NK-92 treated with Interleukin-12 subunit alpha and Interleukin-12 subunit beta, amount 100 ng/mL, for 24 hours (cell line): ENCODE measurements at places on chromosomes 12 and 14.

- no peak for DNase-seq
Observed at GRCh38 chr12:104551-105081, 38.0 kb downstream of the IQSEC3 start.

- no peak for DNase-seq
Observed at GRCh38 chr14:100187247-100187833, 27.9 kb upstream of the DEGS2 start.

DNA sequence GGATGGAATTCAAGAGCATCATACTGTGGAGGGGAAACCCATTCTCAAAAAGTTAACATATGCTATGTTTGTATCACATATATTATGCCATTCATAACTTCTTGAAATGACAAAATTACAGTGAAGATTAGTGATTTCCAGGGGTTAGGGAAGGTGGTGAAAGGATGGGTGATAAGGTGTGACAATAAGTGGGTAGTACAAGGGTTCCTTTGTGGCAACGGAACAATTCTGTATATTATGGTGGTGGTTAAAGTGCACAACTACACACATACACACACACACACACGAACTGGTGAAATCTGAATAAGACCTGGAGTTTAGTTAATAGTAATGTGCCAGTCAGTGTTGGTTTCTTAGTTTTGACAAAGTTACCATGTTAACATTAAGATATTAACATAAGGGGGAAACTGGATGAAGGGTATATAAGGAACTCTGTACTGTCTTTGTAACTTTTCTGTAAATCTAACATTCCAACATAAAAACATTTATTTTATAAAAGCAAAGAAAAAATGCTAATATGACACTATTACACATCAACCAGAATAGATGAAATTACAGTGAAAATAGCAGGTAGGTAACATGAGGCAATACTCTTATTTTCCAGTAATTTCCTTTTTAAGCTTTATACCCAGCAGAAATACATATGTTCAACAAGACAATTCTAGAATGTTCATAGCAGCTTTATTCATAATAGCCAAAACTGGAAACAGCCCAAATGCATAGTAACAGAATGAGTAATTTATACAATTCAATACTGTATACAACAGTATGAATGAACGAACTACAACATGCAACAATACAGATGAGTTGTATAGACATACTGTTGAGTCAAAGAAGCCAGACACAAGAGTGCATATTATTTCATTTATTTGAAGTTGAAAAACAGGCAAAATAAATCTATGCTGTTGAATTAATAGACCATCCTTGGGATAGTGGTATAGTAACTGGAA lies 44.0 kb upstream of the OR5AU1 start:
- DNase-seq: no peak

GRCh38 chr12:1185460-1186182 lies 194.6 kb downstream of the ERC1 start:
- DNase-seq: no peak

DNA sequence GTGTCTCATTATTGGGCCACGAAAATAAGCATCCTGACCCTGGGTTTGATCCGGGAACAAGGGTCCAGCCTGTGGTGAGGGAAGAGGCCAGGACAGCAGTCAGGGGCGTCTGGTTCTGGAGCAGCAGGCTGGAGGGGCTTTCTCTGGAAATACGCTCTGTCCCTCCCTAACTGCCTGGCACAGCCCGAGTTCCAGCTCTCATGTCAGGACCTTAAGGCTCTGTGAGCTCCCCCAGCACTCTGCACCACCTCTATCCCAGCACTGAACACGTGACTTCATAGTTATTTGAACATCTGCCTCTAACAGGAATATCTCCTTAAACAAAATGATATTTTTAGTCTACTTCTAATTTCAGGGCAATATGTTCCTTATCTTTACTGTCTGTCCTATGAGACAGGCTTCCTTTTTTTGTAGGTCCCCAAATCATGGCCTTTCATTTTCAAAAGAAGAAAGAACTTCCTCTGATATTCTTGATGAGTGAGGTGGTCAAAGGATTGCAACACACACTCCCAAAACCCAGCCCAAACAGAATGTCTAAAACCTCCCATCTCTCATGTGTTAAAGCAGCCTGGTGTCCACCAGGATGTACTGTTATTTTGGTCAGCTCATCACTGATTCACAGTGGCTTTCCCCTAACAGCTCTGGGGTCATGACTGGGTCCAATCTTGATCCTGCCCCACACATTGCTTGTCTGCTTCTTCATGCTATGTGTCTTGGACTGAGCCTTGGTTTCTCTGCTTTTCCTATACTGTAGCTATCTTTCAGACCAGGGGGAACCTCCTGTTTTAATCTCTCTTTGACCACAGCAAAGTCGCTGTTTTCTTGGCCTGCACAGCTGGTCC lies 9.7 kb downstream of the AQP6 start:
- DNase-seq: no peak

DNA sequence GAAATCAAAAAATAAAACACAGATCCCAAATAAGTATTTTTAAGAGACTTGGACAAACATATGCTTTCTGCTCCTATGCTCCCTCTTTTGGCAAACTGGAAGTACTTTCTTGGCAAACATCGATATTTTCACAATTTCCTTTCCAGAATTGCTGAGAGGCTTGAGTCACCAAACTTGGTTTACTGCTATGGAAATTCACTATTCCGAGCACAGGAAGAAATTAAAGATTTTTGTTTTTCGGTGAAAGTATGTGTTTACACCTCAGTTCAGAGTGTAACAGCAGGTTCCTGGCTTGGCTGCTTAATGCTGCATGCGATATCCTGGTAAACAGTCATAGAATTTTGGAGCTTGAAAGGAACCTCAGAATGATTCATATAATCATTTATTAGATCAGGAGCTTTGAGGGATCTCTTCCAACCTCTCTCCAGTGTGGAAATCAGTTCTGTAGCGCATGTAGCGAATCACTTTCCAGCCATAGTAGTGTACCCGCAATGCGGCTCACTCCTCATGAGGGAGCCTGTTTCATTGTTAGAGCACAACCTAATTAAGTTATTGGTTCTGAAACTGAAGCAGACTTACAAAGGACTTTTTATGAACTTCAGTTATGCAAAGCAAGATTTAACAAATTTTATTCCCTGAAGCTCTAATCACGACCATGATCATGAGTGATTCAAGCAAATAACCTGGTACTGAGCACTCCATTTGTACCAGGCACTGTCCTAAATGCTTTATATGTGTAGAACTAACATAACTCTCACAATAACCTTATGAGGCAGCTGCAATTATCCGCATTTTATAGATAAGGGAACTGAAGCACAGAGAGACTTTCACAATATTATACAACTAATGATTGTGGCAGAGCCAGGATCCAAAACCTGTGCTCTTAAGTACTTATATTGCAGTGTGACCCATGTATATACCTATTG lies 56.4 kb upstream of the ATP2A2 start:
- no peak for DNase-seq

- DNase-seq: no peak
Observed at GRCh38 chr12:66111605-66112004, 18.9 kb downstream of the LLPH start.

DNA sequence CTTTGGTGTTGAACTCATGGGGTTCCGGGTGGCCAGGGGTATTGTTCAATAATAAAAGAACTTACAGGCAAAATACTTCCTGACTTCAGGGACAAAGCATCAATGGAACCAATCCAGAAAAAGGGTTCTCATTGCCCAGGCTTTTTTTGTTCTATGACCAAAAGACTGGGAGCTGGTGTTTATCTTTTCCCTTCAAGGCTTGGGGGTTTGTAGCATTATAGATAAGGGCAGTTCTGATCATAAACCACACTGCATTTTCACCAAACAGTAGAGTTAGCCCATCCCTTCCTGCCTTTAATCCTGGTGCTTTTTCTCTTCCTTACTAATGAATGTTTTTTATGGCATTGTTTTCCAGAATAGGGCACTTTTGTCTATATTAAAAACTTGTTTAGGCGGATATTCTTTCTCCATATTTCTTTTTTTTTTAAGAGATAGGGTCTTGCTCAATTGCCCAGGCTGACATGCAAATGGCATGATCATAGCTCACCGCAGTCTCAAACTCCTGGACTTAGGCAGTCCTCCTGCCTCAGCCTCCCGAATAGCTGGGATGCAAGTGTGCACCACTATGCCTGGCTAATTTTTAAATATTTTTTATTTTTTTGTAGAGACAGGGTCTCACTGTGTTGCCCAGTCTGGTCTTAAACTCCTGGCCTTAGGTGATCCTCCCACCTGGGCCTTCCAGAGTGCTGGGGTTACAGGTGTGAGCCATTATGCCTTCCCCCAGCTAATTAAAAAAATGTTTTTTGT lies 9.7 kb downstream of the FUT8 start:
- DNase-seq: no peak

DNA sequence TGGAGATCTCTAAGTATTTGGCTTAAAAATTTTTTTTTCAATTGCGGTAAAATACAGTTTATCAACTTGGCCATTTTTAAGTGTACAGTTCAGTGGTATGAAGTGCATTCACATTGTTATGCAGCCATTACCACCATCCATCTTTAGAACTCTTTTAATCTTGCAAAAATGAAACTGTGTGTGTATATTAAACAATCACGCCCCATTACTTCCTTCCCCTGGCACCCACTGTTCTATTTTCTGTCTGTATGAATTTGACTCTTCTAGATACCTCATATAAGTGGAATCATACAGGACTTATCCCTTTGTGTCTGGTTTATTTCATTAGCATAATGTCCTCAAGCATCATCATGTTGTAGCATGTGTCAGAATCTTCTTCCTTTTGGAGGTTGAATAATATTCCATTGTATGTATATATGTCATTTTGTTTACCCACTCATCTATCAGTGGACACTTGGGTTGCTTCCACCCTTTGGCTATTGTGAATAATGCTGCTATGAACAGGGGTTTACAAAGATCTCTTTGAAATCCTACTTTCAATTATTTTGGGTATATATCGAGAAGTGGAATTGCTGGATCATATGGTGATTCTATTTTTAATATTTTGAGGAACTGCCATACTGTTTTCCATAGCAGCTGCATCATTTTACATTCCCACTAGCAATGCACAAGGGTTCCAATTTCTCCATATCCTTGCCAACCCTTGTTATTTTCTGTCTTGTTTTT lies 62.9 kb downstream of the SAMD4A start:
- DNase-seq: no peak

- DNase-seq: no peak
Observed at GRCh38 chr12:53492188-53492587, 7.1 kb downstream of the MAP3K12 start.

DNA sequence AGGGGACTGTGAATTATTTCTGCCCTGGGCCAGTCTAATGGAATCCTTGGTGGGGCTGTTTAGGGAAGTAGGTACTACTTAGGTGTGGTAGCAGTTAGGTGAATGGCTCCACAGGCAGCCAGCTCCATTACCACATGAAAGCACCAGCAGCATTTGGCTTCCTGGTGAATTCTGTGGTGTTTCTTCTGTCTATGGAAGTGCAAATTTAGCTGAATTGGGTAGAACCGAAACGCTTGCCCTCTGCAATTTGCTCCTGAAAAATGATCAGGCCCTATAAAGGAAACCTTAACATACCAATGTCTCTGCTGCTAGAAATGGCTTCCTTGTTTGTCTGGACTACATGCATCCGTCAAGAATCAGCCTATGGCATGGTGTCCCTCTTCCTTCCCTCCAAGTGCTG lies 16.4 kb downstream of the FLRT2 start:
- DNase-seq: no peak

GRCh38 chr12:16670456-16671050 lies 64.6 kb upstream of the LMO3 start:
- no peak for DNase-seq

GRCh38 chr14:29851397-29851796 lies 76.2 kb downstream of the PRKD1 start:
- no peak for DNase-seq

DNA sequence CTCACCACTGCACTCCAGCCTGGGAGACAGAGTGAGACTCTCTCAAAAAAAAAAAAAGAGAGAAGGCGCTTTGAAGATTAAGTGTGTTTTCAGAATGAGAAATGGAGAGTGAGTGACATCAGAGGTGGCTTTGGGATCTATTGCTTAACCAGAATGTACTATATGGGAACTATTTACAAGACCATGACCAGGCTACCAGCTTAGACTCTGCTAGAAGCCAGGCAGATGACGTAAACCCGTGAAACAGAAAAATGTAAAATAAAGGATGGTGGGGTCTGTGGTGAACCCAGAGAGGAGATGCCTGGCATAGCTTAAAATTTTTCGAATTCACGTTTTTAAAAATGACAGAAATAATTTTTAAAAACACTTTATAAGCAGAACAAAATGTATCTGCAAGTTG lies 82.0 kb downstream of the IFT43 start:
- DNase-seq: no peak

GRCh38 chr12:108649126-108649525 lies 15.4 kb upstream of the SELPLG start:
- DNase-seq: no peak

DNA sequence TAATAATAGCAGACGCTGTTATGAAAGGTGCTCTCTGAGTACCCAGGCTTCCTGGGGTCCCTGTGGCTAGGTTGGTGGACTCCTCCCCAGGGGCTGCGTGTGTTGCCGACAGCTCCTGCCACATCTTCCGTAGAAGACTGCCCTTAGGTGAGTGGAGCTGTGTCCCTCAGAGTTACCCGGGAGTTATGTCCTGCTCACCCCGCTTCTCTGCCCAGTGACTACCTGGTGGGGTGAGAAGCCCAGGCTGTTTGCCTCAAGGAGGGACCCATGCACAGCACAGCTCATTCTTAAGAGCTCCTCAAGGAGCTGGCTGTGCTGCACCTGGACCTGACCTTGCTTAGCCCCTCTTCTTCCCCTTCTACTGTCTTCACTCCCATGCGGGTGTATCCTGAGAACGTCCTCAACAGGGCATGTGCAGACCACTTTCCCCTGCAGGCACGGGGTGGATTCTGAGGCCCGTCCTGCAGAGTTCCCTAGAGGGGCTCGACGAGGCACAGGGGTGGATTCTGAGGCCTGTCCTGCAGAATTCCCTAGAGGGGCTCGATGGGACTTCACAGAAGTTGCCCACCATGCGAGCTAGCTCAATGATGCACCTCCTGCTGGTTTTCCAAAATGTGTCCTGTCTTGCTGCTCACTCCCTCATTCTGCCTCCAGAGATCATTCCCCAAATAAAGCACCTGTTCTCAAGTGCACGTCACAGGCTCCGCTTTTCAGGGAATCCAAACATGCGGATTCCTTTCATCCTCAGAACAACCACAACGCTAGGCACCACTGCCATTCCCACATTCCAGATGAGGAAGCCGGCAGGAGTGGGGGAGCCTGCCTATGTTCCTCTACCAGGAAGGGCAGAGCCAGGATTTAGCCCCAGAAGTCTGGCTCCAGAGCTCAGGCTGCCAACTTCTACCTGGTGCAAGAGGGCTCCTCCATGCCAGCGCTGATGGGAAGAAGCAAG lies 231.9 kb downstream of the GLT1D1 start:
- no peak for DNase-seq

DNA sequence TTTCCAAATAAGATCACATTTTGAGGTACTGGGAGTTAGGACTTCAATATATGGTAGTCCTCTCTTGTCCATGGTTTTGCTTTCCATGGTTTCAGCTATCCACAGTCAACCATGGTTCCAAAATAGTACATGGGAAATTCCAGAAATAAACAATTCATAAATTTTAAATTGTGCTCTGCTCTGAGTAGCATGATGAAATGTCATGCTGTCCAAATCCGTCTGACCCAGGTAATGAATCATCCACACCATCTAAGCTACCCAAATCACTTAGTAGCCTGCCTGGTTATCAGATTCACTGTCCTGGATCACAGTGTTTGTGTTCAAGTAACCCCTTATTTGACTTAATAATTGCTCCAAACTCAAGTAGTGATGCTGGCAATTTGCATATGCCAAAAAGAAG lies 197.9 kb downstream of the TMTC3 start:
- DNase-seq: no peak

- DNase-seq: no peak
Observed at GRCh38 chr14:20971705-20972021, 16.4 kb downstream of the RNASE2 start.
